ENCODE measurements at places on chromosomes 5 and 9.

DNA sequence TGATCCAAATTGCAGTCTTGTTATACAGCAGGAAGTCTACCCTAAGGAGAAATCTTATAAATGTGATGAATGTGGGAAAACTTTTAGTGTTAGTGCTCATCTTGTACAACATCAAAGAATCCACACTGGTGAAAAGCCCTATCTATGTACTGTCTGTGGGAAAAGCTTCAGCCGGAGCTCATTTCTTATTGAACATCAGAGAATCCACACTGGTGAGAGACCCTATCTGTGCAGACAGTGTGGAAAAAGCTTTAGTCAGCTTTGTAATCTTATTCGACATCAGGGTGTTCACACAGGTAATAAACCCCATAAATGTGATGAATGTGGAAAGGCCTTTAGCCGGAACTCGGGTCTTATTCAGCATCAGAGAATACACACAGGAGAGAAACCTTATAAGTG, 10.4 kb downstream of the ZNF189 start:
- no peak for DNase-seq

GRCh38 chr9:14775917-14776316, 53.4 kb upstream of the CER1 start:
- no peak for DNase-seq

- no peak for DNase-seq
Observed at GRCh38 chr5:36734422-36734821, 128.0 kb downstream of the SLC1A3 start.

DNA sequence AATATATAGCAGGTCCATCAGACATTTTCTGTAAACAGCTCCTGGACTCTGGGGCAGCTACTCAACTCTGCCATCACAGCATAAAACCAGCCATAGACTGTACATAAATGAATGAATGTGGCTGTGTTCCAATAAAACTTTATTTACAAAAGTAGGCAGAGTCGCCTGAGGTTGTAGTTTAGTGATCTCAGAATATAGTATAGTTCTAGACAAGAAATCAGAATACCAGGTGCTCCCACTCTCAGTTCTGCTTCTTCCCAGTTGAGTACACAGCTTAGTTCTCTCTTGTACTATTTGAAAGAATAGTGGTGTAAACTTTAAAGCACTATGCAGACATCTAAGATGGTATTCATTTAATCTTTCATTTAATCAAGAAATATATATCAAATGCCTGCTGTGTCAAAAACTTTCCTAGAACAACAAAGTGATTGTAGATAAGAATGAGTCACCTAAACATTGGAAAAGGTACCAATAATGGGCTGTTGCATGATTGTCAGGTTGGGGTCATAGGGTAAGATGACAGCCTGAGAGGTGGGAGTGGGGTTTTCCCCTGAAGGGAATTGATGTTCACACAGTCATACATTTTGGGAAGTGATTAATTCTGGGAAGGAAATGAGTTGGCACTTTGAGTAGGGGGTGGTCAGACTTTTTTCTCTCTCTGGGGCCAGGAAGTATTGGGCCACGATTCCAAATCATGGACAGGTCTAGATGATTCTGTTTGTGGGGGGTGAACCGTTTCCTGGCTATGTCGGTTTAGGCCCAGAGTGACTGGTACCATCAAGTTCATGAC, 37.0 kb downstream of the TNFSF8 start:
- no peak for DNase-seq

DNA sequence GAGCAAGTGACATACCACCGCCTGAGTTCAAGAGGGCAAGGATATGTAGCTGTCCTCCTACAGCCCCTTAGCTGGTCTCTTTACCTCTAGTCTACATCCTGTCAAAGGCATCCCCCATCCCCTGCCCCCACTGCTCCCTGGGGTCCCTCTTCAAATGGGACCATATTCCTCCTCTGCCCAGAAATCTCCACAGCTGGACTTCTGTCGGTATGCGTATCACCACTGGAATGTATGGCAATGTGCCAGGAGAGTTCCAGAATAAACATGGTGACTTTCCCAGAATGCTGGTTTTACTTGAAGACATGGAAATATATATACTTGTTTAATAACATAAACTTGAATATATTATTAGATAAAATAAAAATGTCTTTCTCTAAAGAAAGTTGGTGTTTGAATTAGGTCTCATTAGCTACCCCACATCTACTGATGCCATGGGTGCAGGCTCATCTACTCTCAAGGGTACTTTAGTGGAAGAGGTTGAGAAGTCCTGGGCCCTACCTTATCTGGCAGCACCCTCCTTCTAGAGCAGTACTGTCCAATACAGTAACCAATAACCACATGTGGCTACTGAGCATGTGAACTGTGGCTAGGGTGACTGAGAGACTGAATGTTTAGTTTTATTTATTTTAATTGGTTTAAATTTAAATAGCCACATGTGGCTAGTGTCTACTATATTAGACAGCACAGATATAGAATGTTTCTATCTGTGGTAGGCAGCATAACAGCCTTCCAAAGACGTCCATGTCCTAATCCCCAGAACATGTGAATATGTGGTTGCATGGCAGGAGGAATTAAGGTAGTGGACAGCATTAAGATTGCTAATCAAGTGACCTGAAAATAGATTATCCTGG, 181.7 kb upstream of the SLC30A5 start:
- no peak for DNase-seq

DNA sequence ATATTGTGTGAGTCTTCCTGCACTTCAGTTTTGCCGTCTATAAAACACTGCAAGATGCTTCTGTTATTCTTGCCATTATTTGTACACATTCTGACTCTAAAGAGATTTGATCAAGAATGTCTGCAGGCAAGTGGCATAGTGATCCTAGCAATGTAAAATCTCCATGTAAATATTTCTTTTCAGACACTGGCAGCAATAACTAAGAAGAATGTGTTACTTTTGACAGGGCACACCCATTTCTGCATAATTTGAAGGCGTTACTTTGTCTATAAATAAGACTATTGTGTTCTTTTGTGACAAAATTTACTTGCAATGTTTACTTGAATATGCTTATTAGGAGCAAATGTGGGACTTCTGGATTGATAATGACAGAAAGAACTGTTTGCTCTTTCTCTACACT, 20.1 kb downstream of the RANBP3L start:
- no peak for DNase-seq

DNA sequence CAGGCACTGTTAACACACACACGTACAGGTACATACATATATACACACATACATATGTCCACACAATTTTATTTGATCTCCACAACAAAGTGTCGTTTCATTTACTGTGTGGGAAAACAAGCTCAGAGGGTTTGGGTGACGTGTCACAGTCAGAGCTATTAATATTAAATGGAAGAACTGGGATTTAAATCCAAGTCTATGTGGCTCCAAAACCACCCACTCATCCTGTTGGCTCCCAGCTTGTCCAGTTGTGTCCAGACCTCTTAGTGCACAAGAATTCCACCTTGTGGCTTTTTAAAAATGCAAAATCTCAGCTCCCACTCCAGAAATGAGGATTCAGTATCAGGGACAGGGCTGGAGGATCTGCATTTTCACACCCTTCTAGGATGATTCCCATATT, 52.3 kb upstream of the PTPDC1 start:
- no peak for DNase-seq

DNA sequence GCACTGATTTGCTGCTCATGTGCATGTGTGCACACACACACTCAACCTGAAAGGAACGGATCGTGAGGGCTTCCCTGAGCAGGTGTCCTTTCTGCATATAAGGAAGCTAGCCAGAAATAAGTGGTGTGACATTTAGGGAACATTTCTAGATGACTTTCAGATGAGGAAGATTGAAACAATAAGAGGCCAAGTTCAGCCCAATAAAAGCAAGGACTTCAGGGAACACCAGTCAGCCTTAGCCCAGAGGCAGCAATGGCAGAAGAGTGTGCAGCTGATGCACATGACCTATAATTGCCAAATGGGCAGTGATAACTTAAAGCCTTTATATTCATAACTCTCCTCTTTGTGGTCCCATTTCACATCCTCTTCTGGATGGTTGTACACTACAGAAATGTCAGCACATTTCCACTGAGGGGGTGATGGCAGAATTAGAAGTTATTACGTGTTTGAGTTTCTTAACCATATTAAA, 255.5 kb downstream of the TRIM32 start:
- no peak for DNase-seq

GRCh38 chr9:134361843-134362414, 35.7 kb downstream of the RXRA start:
- DNase-seq: no peak
